ENCODE measurements at places on chromosomes 6 and 20.
A peak's percentile ranks its signal among the peaks of the same experiment; 100 is the strongest.

DNA sequence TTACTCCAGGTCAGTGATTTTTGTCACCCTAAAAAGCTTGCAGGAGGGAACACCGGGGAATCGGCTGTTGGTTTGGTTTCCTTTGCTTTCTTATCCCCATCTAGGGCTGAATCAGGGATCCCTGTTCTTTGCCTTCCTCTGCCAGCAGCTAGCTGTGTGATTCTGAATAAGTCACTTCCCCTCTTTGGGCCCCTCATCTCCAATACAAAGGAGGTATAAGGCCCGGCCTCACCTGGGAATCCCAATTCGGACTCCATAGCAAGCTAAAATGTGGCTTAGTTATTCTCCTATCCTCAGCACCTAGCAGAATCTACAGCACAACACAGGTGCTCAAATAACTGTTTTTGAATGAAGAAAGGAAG, 18.5 kb upstream of the ARMC12 start:
- DNase-seq = no peak

DNA sequence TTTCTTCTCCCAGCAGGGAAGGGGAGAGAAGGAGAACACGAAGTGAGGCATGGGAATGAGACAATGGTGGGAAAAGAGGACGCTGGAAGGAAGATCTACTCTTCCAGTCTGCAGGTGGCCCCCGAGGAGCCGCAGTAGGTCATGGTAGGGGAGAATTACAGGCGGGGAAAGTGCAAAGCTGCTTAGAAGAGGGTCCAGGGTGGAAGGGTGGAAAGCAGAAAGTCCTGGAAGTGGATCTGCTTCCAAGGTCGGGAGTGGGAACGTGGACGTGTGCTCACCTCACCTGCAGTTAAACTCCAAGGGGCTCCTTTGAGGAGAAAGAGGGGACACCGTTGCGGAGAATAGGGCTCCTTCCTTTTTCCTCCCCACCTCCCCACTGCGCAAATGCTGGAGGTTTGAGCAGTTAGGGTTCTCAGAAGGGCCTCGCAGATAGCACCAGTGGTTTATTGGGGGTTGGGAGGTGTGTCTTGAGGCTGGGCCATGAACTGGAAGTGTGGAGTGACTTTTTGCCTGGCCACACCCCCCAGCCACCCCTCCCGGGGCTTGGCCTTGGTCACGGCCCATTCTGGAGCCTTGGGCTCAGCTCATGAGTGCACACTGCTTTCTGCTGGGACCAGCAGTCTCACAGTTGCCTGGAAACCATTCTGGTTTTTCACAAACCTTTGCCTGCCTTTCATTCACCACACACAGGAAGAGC, 100.4 kb upstream of the MLN start:
- DNase-seq = peak; percentile 50

- DNase-seq = no peak
Measured at GRCh38 chr20:16520154-16520553, 53.1 kb downstream of the KIF16B start.

DNA sequence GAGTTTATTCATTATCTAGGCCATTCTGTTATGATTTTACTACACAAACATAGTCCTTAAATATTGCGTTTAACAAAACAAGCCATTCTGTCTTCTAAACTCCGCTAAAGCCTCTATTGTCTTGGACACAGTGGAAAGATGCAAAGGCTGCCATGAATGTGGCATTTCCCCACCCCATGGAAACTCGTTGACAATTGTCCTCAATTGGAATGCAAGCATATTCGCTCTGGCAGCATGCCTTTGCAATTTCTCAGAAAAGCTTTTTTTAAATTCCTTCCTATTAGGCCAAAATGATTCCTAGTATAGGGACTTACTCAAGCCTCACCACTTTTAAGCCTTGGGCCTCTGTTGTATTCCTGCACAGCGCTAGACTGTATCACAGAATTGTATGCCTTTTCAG, 22.8 kb downstream of the OR2A4 start:
- no peak for DNase-seq

DNA sequence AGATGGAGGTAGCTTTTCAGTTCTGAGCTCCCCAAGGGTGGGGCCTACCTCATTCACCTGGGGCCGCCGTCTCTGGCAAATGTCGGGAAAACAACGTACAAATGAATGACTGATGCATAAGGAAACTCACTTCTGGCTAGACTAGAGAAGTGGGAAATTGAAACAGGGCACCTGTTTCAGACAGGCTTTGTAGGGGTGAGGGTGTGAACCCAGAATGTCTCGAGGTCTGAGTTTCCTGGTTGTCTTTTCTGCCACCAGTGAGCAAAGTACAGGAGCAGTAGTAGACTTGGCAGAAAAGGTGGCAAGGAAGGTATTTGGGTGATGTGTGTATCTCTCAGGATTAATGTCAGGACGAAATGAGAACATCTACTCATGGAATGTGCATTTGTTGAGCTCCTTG, 308.5 kb downstream of the CLIC5 start:
- no peak for DNase-seq

- no peak for DNase-seq
Measured at GRCh38 chr6:13762611-13763441, 51.2 kb upstream of the RANBP9 start.
